T-helper 9 cell (primary cell): ENCODE measurements at places on chromosomes 2 and 18.

DNA sequence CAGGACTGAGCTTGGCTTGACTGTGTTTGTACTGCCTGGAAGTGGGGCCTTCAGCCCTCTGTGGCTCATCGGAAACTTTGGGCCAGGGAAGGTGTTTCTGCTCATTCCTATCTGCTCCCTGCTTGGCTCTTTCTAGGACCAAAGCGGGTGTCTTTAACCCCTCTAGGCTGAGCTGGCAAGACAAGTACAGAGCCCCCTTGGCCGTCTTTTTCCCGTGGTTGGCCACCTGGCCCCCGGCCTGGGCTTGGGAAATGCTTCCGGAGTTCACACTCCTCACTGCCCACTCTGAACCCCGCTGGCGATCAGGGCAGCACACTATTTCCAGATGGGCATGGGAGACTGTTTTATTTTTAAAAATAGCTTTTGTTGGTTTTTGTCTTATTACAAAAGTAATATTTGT lies 243.0 kb downstream of the DYSF start:
- DNase-seq = no peak

DNA sequence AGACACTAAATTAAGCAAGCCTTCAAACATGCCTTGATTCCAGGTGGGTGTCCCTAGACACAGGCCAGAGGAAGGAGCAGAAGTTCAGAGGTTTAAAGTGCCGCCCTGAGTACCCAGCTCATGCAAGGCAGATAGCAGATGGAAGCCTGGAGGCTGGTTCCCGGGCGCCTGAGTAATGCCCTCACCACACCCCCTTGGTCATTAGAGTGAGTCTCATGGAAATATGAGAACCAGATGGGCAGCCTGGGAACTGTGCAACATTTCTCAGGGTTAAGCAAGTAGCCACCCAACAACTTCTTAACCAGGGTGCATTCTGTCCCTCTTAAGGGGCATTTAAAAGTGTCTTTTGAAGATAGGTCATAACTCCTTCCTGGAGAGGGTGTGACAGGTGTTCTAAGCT lies 44.1 kb downstream of the TGFA start:
- no peak for DNase-seq

DNA sequence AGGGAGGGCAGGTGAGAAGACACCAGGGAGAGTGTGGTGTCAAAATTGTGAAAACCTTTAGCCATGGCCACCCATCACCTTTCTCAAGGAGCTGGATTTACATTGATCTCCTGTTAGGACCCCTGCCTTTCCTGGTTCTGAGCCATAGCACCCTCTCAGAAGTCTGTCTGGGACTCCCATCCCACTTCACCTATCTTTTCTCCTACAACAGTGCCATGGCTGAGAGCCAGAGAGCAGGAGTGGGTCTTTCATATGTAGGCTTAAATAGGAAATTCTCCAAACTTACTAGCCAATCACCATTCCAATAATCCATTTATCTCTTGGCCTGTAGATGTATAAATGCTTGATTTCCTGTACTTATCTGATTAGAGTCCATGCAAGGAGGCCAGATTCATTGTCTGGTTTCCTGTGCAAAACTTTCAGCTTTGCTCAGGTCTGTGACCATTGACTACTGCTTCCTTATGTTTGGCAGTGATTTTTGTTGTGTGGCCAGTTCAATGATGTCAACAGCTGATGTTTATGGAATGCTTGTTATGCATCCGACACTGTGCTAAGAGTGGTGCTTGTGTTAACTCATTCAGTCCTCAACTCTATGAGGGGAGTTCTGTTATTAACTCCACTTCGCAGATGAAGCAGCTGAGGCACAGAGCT lies 57.6 kb upstream of the IGFBP5 start:
- DNase-seq = no peak

GRCh38 chr2:199903111-199903510 lies 8.0 kb upstream of the C2orf69 start:
- no peak for DNase-seq

DNA sequence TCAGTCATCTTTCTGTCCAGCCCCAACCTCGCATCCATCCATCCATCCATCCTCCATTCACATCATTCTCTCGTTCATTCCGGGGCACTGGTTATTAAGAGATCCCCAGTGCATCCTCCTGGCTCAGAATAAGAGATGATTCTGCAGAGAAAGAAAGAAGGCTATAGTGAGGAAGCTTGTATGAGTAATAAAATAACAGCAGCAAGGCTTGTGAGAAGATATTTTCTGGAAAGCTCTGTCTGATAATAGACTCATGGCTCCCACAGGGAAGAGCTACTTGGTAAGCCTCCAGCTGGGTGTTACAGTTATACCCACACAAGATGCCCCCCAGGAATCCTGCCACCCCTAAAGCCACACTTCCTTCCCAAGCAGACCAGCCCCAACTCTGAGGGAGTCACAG lies 143.2 kb downstream of the MTCL1 start:
- no peak for DNase-seq

GRCh38 chr2:128717758-128718710 lies 399.4 kb upstream of the HS6ST1 start:
- DNase-seq = no peak

DNA sequence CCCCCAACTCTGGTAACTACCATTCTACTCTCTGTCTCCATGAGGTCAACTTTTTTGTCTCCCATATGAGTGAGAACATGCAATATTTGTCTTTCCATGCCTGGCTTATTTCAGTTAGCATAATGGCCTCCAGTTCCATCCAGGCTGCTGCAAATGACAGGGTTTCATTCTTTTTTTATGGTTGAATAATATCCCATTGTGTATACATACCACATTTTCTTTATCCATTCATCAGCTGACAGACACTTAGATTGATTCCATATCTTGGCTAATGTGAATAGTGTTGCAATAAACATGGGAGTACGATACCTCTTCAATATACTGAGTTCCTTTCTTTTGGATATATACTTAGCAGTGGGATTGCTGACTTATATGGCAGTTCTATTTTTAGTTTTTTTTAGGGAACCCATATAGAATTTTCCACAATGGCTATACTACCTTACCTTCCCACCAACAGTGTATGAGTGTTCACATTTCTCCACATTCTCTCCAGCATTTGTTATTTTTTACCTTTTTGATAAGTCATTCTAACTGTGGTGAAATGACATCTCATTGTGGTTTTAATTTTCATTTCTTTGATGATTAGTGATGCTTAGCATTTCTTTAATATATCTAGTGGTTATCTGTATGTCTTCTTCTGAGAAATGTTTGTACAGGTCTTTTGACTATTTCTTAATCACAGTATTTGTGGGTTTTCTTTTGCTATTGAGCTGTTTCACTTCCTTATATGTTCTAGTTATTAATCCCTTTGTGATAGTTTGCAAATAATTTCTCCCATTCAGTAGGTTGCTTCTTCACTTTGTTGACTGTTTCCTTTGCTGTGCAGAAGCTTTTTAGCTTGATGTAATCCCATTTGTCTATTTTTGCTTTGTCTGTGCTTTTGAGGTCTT lies 112.2 kb downstream of the SRBD1 start:
- no peak for DNase-seq

DNA sequence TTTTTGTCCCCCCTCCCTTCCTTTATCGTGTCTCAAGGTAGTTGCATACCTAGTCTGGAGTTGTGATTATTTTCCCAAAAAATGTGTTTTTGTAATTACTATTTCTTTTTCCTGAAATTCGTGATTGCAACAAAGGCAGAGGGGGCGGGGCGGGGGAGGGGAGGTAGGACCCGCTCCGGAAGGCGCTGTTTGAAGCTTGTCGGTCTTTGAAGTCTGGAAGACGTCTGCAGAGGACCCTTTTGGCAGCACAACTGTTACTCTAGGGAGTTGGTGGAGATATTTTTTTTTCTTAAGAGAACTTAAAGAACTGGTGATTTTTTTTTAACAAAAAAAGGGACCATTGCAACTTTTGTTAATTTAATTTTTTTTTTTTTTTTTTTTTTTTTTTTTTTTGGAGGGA lies 2.1 kb downstream of the SOX11 start:
- no peak for DNase-seq

- DNase-seq = no peak
Observed at GRCh38 chr2:96881349-96882195, 11.7 kb upstream of the SEMA4C start.

GRCh38 chr2:17030047-17030446 lies 364.4 kb upstream of the CYRIA start:
- DNase-seq = no peak

DNA sequence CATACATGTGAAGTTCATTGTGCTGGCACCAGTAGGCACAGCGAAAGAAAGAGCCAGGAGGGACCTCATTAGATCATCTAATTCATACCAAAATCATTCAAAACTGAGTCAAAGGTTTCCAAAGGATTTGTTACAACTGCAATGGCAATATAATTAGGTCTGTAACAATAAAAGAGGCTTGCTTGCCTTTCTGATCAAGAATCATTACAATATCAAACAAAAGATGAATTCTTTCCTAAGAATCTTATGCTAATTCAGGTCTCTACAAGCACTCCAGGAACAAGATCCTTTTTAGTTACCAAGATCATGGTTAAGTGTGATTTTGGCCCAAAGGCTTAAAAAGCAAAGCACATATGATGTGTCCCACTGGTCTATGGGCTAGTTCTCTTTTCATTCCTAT lies 41.9 kb upstream of the ITPRID2 start:
- DNase-seq = no peak

GRCh38 chr2:221461901-221462300 lies 110.2 kb downstream of the EPHA4 start:
- no peak for DNase-seq

DNA sequence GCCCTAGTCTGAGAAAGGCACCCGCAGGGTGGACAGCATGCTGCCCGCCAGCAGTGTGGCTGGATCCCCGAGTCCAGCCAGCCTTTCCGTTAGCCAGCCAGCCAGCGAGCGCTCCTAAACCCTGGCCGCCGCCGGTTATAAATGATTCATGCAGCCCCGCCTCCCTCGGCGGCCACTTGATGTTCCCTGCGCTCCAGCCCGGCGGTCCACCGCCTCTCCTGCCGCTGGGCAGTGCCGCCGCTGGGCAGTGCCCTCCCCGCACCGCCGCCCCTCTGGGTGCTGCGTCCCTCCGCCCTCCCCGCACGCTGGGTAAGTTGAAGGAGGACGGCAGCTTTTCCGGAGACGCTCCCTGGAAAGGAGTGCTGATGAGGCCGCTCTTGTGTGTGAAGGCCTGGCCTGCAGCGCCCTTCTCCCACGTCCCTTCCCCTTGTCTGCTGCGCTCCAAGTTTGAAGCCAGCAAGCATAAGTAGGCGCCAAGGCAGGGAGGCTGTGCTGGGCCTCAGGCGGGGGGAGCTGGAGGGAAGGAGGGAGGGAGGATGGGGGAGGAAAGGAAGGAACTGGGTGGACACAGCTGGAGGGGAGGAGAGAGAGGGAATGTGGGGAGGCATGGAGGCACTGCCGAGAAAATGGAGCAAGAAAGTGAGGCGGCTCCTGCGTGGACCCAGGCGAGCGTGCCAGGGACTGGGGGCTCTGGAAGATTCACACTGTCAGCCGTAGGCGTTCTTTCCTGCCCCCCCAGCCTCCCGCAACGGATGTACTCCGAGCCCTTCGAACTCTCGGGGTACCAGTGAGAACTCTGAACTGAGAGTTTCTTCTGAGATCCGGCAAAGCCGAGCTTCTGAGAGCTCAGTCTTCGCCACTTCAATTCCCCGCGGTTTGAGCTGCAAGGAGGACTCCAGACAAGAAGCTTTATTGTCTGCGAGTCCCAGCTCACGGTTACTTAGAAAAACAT lies 131.9 kb downstream of the GLI2 start:
- DNase-seq = no peak

- no peak for DNase-seq
Observed at GRCh38 chr18:27276886-27277285, 91.8 kb upstream of the CHST9 start.

DNA sequence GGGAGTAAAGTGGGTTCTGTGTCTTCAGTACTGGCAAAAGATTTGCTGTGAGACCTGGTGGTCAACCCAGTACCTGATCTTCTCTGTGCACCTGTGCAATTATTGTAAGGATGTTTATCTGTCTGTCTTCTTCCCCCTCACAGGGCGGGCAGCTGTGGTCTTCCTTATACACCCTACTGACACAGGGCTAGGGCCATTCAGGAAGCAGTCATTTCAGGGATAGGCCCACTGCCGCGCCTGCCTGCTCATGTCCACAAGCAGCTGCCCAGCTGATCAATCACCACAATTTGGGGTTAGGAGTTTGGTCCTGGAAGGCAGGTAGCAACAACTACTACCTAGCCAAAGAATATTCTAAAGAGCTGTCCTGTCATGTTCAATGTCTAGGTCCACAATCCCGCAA lies 1.2 kb upstream of the CNNM4 start:
- no peak for DNase-seq

- no peak for DNase-seq
Observed at GRCh38 chr2:188292348-188293239, 920 bp downstream of the GULP1 start.
